ENCODE measurements at places on chromosomes 4 and X.

DNA sequence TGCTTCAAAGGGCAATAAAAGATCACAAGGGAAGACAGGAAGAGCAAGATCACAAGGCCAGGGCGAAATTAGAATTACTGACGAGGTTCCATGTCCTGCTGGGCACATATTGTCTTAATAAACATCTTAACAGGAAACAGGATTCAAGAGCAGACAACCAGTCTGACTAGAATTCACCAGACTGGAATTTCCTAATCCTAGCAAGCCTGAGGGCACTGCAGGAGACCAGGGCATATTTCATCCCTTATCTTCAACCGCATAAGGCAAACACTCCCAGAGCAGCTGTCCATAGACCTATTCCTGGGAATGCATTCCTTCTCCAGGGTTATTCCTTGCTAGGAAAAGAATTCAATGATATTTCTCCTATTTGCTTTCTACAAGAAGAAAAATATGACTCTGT is 12.4 kb upstream of the TDO2 start:
- DNase-seq, result no peak

DNA sequence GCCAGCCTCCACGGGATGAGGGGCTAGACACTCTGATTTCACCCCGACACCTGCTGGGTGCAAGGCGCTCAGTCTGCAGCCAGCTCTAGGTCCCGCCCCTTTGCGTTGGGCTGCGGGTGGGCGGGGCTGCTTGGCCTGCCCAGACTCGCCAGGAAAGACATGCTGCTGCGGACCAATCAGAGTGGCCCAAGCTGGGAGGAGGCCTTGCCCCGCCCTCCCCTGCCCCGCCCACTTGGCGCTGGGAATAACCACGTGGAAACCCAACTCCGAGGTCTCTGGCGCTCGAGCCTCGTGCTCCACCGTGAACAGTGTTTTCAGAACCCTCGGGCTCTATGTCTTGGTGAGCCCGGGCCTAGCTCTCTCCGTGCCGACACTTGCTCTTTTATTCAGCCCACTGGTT is 5.3 kb upstream of the VMA21 start:
- no peak for DNase-seq

GRCh38 chr4:145776208-145776607 is 96.3 kb downstream of the C4orf51 start:
- no peak for DNase-seq

DNA sequence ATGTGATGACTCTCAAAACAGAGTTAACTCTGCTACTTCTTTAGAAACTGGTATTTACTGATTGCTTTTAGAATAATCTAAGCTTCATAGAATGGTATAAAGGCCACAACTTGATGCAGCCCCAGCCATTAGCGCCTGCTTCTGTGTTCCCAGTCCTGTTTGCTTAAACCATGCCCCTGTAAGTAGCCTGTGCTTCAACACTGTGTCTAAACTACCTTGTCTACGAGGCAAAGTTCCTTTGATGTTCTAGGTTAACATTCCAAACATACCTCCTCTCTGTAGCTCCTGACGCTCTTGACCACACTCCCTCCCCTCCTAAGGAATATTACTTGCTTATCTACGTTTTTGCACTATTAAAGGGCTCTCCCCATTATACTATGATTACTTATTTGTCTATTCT is 352.5 kb upstream of the ADGRL3 start:
- DNase-seq, result no peak

GRCh38 chr4:633406-633805 is 8.0 kb downstream of the PDE6B start:
- DNase-seq, result no peak

DNA sequence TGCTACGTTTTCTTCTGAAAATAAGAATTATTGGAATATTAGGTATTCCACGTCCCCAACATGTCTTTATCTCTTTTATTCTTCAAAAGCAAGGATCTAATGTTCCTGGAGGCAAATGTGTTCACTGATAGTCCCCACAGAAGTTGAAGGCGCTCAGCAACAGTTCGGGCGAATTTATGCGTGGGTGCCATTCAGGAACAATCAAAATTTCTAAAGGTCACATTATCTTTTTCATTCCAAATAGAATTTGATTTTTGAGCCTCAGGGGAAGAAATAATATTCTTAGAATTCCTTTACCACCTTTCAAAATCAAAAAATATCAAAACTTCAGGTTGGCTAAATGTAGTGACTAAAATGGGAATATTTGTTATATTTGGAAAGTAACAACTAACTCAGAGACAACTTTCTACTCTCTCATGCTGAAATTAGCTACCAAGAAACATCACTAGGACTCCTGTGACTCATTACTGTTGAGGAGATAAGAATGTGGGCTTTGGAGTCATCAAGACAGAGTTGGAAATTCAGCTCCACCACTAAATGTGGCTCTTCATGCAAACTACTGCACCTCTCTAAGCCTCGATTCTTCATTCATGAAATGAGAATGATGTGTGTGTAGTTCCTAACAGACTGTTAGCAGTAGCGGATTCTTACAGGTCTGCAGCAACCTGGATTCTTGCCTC is 72.3 kb upstream of the KIT start:
- no peak for DNase-seq

GRCh38 chr4:128220286-128221235 is 67.1 kb downstream of the PGRMC2 start:
- no peak for DNase-seq

DNA sequence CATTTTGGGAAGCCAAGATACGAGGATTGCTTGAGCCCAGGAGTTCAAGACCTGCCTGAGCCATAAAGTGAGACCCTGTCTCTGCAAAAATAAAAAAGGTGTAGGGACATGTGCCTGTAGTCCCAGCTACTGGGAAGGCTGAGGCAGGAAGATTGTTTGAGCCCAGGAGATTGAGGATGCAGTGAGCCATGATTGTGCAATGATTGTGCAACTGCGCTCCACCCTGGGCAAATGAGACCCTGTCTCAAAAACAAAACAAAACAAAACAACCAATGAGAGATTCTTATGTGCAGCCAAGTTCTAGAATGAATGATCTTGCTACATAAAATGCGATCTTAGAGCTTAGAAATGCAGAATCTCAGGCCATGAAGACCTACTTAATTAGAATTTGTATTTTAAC is 22.5 kb downstream of the SLC9B2 start:
- no peak for DNase-seq

Measured in ascending aorta (tissue), 2 donors.